CD14-positive monocyte (primary cell): ENCODE measurements at places on chromosomes 11 and 22.

DNA sequence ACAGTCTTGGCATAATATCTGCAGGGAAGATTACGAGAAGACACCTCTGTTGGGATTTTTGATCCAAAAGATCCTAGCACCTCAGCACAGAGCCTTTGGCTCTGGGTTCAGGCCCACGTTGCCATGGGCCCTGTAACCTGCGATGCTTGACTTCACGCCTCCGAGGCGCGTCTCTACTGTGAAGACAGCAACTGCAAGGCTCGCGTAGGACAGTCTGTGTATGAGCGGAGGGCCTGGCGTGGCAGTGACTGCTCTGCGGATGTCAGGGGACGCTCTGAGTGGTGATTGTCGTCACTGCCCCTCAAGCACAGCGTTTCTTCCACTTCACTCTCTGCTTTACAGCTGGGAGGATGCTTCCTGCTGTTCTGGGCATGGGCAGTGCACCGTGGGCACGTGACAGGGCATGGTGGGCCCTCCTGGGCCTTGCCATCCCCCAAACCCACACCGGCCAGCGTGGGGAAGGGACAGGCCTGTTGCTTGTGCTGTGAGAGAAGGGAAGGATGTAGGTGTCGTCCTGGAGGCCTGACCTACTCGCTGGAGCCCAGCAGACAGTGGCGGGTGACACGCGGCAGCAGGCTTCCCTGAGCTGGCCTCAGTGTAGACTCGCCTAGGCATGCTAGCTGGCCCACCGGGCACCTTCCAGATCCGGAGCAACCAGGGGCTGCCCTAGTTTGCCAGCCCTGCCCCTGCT lies 26.5 kb downstream of the GLB1L2 start:
- no peak for DNase-seq

- no peak for DNase-seq
These were observed 7.3 kb downstream of the ARRB1 start for GRCh38 chr11:75344186-75344585.

DNA sequence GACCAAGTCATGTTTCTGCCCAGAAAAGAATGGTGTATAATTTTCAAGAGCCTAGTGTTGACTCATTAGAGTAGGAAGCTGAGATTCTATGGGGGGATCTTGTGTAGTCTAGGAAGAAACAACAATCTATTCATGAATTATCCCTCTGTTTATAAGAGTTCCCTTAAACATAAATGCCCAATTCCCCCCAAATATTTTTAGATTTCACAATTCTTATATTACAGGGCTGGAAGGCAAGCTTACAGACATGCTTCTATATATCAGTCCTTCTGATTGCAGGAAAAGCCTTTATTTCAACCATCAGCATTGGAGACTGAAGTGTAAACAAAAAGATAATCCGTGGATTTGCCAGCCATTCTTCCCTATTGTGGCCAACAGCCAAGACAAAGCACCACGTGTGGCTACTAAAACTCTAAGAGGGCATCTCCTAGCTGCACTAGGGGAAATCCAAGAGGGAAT lies 71.4 kb downstream of the NAT10 start:
- no peak for DNase-seq

GRCh38 chr11:19368726-19369375 lies 128.1 kb upstream of the E2F8 start:
- no peak for DNase-seq

DNA sequence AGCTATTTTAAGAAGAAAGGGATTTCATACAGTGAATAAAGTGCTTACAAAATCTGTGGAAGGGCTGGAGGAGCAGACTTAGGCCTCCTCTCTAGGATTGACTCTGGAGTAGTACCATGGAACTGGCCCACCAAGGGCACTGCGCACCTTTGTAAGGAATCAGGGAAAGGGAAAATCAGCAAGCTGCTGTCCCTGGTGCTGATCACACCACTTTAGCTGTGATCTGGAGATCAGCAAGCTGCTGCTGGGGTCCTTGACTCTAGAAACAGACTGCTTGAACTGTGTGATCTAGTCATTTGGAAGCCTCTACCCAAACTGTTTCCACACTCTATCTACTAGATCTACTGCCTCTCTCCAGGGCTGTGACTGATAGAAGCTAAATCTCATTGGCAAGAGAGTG lies 18.4 kb upstream of the TECTA start:
- DNase-seq = no peak

DNA sequence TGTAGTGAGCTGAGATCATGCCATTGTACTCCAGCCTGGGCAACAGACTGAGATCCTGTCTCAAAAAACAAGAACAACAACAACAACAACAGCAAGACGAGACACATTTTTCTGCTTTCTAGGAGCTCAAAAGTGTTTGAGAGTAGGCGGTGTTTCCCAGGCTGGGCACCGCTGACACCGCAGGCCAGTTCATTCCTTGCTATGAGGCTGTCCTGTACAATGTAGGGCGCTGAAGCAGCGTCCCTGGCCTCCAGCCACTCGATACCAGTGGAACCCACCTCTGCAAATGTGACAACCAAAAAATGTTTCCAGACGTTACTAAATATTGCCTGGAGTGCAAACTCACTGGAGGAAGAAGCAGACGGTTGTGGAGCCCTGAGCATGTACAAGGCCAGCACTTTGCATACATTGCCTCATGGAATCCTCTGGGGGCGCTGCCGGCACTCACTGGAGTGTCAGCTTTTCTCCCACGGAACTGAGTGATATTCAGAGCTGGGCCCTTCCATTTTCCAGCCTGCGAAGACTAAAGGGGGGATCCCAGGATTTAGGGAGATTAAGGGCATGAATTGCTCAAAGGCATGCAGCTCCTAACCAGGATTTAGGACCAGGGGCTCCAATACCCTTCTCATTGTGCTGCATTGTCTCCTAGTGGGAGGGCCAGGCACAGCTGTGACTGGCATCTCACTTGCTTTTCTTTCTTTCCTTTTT lies 5.8 kb upstream of the MIEF1 start:
- DNase-seq = peak; percentile 57

- no peak for DNase-seq
These were observed 42.5 kb upstream of the CHKA start for GRCh38 chr11:68163691-68164090.

GRCh38 chr11:133547808-133548494 lies 15.7 kb upstream of the OPCML start:
- DNase-seq = no peak

DNA sequence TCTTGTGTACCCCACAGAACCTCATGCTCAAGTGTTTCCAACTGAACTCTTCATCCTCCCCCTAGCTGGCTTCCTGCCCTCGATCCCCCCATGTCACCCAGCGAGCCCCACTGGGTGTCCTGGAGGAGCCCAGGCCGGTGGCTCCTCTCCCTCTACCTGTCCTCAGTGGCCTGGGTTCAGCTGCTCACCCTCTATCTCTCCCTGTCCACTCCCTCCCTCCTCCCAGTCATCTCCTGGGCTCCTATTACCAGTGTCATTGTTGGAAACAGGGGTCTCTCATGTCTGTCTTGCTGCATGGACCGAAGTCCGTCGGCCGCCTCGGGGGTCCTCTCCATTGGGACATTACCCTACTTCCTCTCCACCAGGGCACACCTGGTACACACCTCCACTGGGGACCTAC lies 12.9 kb upstream of the MPPED1 start:
- no peak for DNase-seq

GRCh38 chr11:1458340-1459218 lies 28.0 kb downstream of the MOB2 start:
- DNase-seq = no peak

GRCh38 chr11:11620173-11620920 lies 1.5 kb downstream of the GALNT18 start:
- no peak for DNase-seq

GRCh38 chr11:14956111-14956510 lies 16.0 kb downstream of the CALCA start:
- no peak for DNase-seq

DNA sequence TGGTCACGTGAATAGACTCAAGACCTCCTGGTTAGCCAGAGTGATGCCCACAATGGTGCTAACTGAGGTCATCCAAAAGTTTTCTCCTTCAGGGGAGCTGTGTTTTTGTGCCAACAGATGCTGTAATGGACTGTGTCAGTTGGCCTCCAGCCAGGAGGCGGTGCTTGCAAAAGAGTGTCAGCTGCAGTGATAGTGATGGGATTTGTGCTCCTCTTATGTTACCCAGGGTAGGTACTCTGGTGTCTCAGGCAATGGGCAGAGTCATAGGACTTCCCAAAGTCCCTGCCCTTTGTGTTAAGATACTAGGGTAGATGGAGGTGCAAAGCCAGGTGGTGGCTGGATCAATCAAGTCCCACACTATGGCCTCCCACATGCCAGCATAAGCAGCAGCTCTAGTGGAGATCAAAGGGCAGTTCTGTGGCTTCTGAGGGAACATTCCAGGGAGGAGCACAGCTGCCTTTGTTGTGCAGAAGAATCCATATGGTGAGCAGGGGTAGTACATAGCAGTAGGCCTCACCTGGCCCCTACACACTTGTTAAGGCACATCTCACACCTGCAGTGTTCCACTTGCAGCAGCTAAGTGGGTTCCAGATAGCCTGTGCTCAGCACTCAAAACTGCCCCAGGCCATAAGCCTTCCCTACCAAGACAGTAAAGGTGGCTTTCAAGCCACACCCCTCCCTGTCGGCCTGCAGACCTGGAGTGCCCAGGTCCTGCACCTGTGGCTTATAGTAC lies 9.4 kb upstream of the FANCF start:
- DNase-seq = no peak

GRCh38 chr11:123246749-123247495 lies 51.9 kb upstream of the CLMP start:
- peak; percentile 58 for DNase-seq

DNA sequence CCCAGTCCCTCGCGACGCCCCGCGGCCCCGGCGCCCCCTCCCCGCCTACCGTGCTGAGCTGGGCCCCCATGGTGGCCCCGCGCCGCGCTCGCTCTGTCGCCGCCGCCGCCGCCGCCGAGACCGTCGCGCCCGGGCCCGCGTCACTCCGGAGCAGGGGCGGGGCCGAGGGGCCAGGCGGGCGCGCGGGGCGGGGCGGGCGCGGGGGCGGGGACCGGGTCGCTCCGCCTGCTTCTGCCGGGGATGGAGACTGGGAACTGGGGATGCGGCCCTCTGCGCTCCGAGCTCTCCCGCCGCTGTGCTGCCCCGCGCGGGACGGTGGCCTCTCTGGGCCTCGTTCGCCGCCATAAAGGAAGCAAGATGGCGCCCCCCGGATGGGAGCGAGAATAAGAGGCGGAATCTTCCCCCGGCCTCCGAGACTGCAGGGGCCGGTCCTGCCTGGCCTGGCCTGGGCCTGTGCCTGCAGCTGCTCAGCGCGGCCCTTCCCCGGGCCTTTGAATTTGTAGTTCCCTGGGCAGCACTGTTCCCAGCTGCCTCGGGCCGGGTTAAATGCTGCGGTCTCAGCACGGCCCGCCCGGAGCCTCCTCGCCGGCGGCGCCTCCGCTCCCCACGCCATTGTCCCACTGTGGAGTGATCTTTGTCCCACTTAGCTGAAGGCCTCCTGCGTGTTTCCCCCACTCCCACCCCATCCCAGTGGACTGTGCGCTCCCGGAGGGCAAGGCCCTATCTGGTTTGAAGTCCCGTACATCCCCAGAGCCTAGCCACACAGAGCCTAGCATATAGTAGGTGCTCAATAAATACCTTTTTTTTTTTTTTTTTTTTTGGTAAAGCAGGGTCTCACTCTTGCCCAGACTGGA lies at the start of gene CYB5R3:
Gene CYB5R3, minus strand, starts transcription at position 147 of the 854 bp plus-strand sequence. Its CDS starts 77 bp downstream, at position 70.
- DNase-seq = peak; percentile 63

DNA sequence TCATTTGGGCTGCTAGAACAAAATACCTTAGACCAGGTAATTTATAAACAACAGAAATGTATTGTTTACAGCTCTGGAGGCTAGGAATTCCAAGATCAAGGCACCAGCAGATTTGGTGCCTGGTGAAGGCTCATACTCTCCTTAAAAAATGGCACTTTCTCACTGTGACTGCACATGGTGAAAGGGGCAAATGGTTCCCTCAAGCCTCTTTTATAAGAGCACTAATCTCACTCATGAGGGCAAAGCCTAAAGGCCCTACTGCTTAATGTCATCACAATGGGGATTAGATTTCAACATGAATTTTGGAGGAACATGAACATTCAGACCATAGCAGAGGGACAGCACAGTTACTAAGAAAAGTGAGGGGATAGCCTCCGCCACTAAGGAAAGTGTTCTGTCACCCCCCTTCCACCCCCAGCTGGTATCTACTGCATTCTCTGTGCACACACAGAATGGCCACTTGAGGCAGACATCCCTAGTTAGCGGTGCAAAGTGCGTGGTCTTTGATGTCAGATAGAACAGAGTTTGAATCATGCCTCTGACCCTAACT lies 47.2 kb upstream of the CEP295 start:
- DNase-seq = no peak

DNA sequence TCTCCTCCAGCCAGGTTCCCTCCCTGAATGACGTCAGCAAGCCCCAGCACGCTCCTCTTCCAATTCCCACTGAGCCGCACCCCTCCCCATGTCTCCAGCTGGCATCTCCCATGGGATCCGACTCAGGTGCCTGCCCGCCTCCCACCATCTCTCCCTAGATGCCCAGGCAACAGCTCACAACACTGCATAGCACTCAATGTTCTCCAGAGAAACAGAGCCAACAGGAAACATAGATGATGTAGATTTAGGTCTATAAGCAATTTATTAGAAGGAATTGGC lies 532.3 kb downstream of the BRD1 start:
- no peak for DNase-seq

DNA sequence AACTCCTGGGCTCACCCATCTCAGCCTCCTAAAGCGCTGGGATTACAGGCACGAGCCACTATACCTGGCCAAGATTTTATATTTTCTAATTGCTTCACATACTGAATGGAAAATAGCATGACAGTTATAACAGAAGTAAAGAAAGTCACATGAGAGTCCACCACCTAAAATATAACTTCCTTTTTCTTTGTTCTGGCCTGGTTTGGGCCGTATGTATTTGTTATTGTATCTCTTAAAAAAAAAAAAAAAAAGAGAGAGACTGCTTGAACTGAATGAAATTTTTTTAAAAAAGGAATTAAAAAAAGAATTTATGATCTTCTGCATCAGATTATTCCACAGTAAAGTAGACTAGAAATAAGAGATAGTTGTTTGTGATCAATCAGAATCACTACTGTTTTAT lies 86.0 kb upstream of the GRIK4 start:
- no peak for DNase-seq

- no peak for DNase-seq
These were observed 44.4 kb downstream of the MUC15 start for GRCh38 chr11:26527685-26528084.

- peak; percentile 29 for DNase-seq
These were observed 1.1 kb upstream of the MTMR2 start for GRCh38 chr11:95925011-95925410.

DNA sequence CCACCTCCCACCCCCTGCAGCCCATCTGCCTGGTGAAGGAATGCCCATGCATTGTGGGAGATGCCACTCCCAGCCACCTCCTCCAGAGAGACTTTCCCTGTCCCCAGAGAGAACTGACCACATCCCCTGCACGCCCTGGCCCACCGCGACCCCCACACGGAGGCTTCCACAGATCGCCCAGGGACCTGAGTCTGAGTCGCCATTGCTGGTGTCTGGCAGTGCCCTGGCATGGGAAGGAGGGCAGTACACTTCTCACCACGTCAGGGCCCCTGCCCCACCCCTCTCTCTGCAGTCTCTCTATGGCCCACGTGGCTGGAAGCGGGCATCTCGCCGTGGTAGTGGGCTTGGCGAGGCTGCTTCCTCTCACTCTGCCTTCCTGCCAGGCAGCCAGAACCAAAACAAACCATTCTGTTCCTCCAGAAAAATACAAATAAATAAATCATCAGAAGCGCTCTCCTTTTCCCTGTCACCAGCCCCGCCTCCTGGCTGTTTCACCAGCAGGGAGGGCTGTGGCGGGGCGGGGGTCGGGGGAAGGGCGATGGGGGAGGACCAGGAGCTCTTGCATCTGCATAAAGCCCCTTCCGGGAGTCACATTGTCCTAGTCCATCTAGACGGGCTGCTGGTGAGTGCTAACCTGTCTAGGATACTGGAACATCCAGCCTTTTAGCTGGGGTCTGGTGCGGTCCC lies 20.9 kb downstream of the SHISAL1 start:
- DNase-seq = no peak

- DNase-seq = no peak
These were observed 297.9 kb upstream of the C11orf87 start for GRCh38 chr11:109123816-109124787.
